Activated effector memory CD4-positive, alpha-beta T cell treated with Interleukin-2 at 50 U/mL for 16 hours (primary cell): ENCODE measurements at places on chromosomes 6 and 20.

GRCh38 chr6:24019393-24019792, 106.6 kb upstream of the NRSN1 start:
- DNase-seq: no peak

DNA sequence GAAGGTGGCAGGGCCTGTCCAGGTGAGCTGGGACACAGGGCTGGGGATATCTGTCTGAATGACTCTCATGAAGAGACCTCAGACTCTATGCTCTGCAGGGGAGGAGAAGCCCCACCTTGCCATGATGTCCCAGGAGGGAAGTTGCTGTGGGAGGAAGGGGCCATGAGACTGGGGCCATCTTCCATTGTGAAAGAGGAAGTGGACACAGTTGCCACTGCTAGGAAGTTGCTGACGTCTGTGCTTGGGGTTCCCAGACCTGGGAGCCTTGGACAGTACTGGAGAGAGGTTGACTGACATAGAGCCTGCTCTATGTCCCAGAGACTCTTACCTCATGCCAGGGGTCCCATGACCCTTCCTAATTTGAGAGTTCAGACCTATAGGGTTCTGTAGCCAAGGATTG, 24.5 kb downstream of the SIRPB1 start:
- no peak for DNase-seq

- no peak for DNase-seq
These were observed 109.8 kb downstream of the PTPRK start for GRCh38 chr6:128410584-128410983.

- no peak for DNase-seq
These were observed 61.1 kb upstream of the SCAF8 start for GRCh38 chr6:154672086-154672485.

DNA sequence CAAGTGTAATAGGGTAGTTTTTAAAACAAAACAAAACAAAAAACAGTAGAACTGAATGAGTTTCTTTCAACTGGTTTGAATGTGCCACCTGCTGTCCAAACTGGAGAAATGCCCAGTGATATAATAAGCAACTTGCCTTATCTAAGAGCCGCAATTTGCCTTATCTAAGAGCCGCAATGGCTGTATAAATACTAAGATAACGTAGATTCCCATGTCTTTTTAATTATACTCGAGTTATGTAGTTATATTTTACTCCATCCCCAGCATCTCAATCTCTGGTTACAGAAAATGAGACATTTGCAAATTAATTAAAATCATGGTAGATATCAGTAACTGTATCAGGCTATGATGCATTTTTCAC, 67.2 kb downstream of the RPP40 start:
- no peak for DNase-seq

GRCh38 chr20:45407783-45408645, at the start of gene DBNDD2:
Gene DBNDD2 (plus strand): TSS chr20:45408289. CDS start chr20:45408468, 179 bp downstream.
- no peak for DNase-seq

DNA sequence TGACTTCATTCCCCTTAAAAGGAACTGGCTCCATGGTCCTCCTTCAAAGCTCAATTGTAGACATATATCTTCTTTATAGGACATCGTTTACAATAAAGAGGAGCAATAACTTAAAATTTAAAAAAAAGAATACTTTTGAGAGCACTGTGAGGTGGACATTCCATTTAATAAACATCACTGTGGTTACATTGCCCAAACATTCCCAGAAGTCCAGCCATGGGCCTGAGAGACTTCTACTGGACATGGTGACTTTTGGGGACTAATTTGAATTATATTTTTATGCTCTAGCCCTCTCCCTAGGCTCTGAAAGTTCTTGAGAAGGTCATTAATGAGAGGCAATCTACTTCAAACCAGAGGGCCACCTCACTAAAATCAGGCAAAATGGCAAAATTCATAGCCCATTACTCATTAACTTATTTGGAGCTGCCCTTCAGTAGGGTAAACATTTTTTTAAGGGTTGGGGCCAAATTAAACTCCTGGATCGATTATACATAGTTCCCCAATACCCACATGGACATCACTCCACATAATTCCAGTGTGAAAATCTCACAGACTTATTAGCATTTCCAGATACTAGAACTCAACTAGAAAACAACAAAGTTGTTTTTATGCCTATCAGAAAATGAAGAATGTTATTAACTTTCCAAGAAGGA, 17.1 kb downstream of the ISM1 start:
- no peak for DNase-seq

DNA sequence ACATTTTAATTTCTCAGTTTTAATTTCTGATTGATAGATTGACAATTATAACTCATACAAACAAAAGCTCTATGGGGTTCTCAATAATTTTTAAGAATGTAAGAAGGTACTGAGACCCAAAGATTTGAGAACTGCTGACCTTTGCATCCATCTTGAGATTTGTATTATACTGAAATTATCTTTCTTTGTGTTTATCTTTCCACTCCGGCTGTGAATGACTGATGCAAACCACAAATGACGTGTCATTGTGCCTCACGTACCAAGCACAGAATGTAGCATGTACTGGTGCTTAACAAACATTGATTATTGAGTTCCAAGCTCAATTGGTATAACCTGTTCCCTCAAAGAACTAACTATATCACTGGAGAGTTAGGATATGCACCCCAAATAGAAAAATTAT, 152.1 kb upstream of the SMLR1 start:
- no peak for DNase-seq

- DNase-seq: no peak
These were observed 21.9 kb downstream of the SAMD5 start for GRCh38 chr6:147530132-147531060.

DNA sequence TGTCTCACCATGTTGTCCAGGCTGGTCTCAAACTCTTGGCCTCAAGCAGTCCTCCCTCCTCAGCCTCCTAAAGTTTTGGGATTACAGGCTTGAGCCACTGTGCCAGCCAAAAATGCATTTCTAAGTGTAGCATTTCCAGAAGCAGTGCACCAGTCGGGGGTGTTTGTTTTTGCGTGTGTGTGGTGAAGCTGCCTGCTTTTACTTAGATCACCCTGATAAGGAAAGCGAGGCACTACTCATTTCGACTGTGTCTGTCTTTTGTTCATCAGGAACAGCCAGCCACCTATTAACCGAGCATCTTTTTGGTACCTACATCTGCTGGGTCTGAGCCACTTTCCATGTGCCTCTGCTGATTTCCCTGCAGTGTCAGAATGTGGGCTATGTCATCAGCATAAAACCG, 18.7 kb downstream of the SIRT5 start:
- no peak for DNase-seq

DNA sequence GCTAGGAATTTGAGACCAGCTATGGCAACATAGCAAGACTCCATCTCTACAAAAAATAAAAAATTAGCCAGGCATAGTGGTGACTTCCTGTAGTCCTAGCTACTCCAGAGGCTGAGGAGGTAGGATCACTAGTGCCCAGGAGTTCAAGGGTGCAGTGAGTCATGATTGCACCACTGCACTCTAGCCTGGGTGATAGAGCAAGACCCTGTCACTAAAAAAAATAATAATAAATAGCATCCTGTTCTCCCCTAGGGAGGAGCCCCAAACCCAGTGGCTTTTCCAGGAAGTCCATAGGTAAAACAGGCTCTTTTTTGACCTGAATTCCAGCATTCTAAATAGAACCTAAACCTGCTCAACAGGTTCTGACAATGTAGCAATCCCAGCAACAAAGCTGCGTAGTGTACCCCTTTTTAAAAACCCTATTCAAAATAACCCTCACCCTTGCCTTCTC, 192.0 kb downstream of the ALDH8A1 start:
- no peak for DNase-seq

GRCh38 chr20:48275286-48276020, 490.2 kb upstream of the SULF2 start:
- no peak for DNase-seq
